Ovary (tissue), 10 donors: ENCODE measurements at places on chromosomes 7 and 10. TPM values are rescaled to one million over a fixed set of nuclear protein-coding genes. Genes with fewer than 3 reads are reported as not detected.
A peak's percentile ranks its signal among the peaks of the same experiment; 100 is the strongest.

Gene MINDY3
- total RNA-seq = 31.6 TPM

Gene HOXA6
- 4.2 TPM for total RNA-seq

Gene ST8SIA6
- total RNA-seq = 0.77 TPM

Gene VWA2
- total RNA-seq = 1.3 TPM

Gene TLL2
- total RNA-seq = 0.46 TPM

Gene AQP1
- 10.2 TPM for total RNA-seq

Gene GDF10
- total RNA-seq = 0.40 TPM

Gene MTURN
- 35.0 TPM for total RNA-seq

- no peak overlapping the region for H3K27ac ChIP-seq
- H3K4me1 ChIP-seq = no peaks in the 10 kb centered on the region
- H3K27me3 ChIP-seq = no peaks in the 10 kb centered on the region
- DNase-seq = peak; percentile 60
- no peak overlapping the region for H3K4me3 ChIP-seq
Observed at GRCh38 chr7:24812305-24812945, 55.2 kb upstream of the GSDME start.

DNA sequence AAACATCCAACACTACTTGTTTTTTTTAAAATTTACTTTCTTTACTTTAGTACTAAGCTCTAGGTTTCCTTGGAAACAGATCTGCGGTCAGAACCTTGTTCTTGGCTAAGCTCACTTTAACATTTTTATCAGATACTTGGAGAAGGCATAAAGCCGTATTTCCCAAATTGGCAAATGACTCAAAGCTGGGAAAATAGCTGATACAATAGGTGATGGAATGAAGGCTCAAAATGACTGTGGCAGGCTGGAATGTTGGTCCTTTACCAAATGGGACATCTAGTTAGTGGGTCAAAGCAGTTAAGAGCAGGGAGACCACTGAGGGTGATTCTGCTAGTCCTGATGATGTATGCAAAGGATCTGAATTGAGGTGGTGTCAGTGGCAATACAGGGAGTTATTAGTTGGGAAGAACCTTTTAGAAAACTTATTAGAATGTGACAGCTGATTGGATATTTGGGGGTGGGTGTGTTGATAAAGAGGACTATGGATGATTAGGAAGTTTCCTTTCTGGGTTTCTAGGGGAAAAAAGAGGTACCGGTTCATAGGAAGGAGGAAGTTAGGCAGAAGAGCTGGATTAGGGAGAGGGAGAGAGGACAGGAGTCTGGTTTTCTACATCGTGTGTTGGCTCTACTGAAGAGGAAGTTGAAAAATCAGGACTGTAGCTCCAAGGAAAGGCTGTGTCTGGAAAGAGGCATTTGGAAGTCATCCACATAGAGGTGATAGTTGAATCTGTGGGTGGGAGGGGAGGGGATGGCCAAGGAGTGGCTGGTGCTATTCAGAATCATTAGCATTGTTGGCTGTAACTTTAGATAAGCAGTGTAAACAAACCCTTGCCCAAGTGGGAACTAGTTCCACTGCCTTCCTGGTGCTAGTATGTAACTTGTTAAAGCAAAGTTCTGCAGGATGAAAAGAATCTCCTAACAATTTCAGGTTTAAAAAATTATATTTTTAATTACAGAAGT is 13.1 kb downstream of the PLCE1 start:
- no peak for DNase-seq
- H3K27ac ChIP-seq = no peak overlapping the region
- H3K4me1 ChIP-seq = no peaks in the 10 kb centered on the region
- no peaks in the 10 kb centered on the region for H3K27me3 ChIP-seq
- no peaks in the 10 kb centered on the region for H3K36me3 ChIP-seq

DNA sequence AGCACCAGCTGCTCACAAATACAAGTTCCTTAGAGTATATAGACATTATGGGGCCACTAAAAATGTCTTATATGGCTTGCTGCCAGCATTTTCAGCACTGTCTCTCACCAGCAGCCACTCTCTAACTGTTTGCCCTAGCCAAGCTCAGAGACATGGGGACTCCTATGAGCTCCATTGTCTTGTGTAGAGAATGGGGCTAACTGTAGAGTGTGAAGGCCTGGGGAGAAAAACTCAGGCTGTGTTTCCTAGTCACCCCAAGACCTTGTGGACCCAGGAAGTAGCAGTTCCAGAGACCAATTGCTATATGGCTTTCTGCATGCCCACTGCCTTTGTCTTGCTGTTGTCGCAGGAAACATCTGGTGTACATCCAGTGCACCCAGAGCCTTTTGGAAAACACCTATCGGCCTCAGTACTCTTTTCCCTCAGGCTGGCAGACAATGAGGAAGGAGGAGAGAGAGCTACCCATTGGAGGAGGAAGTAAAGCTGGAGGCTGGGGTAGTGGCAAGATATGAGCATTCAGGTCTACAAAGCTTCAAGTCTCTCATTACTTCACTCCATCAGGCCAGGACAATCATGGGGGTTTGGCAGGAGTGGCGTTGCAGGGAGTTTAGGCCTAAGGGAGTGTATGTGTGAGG is 28.4 kb downstream of the ENTPD1 start:
- no peaks in the 10 kb centered on the region for H3K27me3 ChIP-seq
- no peak overlapping the region for H3K4me3 ChIP-seq
- no peaks in the 10 kb centered on the region for H3K36me3 ChIP-seq
- H3K27ac ChIP-seq = no peak overlapping the region
- no peaks in the 10 kb centered on the region for H3K4me1 ChIP-seq

DNA sequence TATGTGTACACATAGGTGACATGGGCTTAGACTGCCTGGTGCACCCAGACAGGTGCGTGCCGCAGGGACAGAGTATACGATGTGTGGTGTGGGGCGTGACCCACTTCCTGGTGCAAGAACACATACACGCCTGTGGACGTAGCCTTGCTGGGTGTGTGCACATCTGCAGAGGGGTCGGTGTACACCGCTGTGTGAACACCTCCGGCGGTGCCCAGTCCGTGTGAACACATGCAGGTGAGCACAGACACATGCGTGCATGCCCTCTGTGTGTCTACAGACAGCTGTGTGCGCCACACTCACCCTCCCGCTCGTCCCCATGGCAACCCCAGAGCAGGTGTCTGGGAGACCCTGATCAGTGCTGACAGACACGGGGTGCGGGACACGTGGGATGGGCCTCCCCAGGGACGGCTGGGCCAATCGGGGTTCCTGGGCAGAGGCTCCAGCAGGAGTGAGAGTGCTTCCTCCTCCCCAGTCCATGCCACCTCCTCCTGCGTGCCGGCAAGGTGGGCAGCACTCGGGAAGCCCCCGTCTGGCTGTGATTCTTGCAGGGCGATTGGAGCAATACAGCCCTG is 23.4 kb downstream of the ELFN1 start:
- H3K27me3 ChIP-seq = no peaks in the 10 kb centered on the region
- H3K36me3 ChIP-seq = no peaks in the 10 kb centered on the region
- no peaks in the 10 kb centered on the region for H3K4me1 ChIP-seq
- no peak for DNase-seq
- H3K4me3 ChIP-seq = no peak overlapping the region

GRCh38 chr10:76190634-76191270 is 759.3 kb downstream of the LRMDA start:
- H3K27me3 ChIP-seq = no peaks in the 10 kb centered on the region
- no peak for DNase-seq
- H3K4me1 ChIP-seq = peaks cover 9% of the 10 kb centered on the region
- H3K36me3 ChIP-seq = no peaks in the 10 kb centered on the region

DNA sequence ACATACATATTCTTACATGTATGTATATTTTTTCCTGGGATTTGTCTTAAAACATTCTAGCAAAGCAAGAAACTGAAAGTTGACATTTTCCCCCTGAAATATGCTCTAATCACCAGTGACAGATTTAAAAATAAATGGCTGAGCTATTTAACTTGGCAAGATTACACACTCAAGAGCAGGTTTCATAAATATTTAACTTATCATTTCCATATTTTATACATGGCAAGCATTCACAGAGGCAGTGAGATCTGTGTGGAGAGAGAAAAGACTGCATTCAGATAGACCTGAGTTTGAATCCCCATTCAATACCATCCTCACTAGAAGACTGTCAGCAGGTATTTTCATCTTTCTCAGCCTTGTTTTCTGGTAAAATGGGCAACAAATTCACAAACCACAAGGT is 1043.0 kb downstream of the NRG3 start:
- no peaks in the 10 kb centered on the region for H3K36me3 ChIP-seq
- H3K27ac ChIP-seq = no peak overlapping the region
- no peak for DNase-seq
- no peaks in the 10 kb centered on the region for H3K27me3 ChIP-seq

DNA sequence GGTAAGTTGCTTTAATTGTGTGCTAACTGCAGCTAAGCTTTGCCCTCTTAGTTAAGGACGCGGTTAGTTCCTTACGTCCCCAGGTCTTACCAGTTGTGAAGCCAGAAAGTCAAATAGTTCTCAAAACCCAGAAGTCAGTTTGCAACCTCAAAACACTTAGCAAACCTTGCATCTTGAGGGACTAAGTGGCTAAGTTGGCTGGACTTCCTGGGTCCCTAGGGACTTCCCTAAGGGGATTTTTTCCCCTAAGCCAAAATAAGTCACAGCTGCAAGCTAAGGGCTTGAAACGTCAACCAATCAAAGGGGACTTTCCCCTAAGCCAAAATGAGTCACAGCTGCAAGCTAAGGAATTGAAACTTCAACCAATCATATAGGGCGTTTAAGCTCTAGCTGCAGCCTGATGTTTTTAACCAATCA is 36.2 kb upstream of the HECW1 start:
- H3K4me3 ChIP-seq = no peak overlapping the region
- no peak for DNase-seq
- peaks cover 2% of the 10 kb centered on the region for H3K4me1 ChIP-seq
- no peaks in the 10 kb centered on the region for H3K36me3 ChIP-seq
